Esophagus mucosa (tissue), 1 donor: ENCODE measurements at places on chromosomes 6 and 20. TPM values are rescaled to one million over a fixed set of nuclear protein-coding genes. Genes with fewer than 3 reads are reported as not detected.

The FAM209B gene
- 0.44 TPM for total RNA-seq

The BRPF3 gene
- 14.5 TPM for total RNA-seq

The HLA-DRA gene
- total RNA-seq: 38.7 TPM

The VPS16 gene
- total RNA-seq: 23.8 TPM

The RIPPLY2 gene
- total RNA-seq: not detected

The CAPN11 gene
- total RNA-seq: 0.12 TPM

The FAM83C gene
- total RNA-seq: 39.1 TPM

The SLC35B3 gene
- total RNA-seq: 9.8 TPM

The ANKEF1 gene
- 6.7 TPM for total RNA-seq

The IL20RA gene
- 13.3 TPM for total RNA-seq

The LST1 gene
- total RNA-seq: 2.4 TPM

The FRK gene
- 7.8 TPM for total RNA-seq

The TRIM15 gene
- total RNA-seq: not detected

The EEF1E1 gene
- 21.4 TPM for total RNA-seq

The PTPRK gene
- 13.0 TPM for total RNA-seq

The BACH2 gene
- total RNA-seq: 0.76 TPM

The TSBP1 gene
- total RNA-seq: not detected

The GRM1 gene
- not detected for total RNA-seq

The RNF182 gene
- total RNA-seq: 0.20 TPM

The SPATA25 gene
- total RNA-seq: 0.76 TPM

The WFDC12 gene
- total RNA-seq: 5.1 TPM

The RSPH9 gene
- total RNA-seq: not detected

The IYD gene
- total RNA-seq: not detected

The PTPRA gene
- 36.5 TPM for total RNA-seq

The SLC35D3 gene
- not detected for total RNA-seq

The THBS2 gene
- 50.0 TPM for total RNA-seq

The SMIM13 gene
- 5.5 TPM for total RNA-seq

The OR2H2 gene
- not detected for total RNA-seq

The SPACA1 gene
- total RNA-seq: not detected

The BTNL2 gene
- not detected for total RNA-seq

The ZSCAN23 gene
- 0.72 TPM for total RNA-seq

The OR2H1 gene
- total RNA-seq: not detected

The TNFRSF21 gene
- 64.6 TPM for total RNA-seq

The PHACTR3 gene
- not detected for total RNA-seq

The DBNDD2 gene
- total RNA-seq: 22.6 TPM

The RHAG gene
- not detected for total RNA-seq

The EYA4 gene
- total RNA-seq: 0.20 TPM

The FOXF2 gene
- 0.64 TPM for total RNA-seq

The IMPG1 gene
- not detected for total RNA-seq

The WFDC2 gene
- total RNA-seq: 37.9 TPM

The GPX5 gene
- total RNA-seq: not detected

The CTAGE9 gene
- total RNA-seq: not detected
